GM12878 (cell line): ENCODE measurements at places on chromosomes 5 and 9.

- no peak for DNase-seq
Measured at GRCh38 chr5:108541836-108542235, 159.9 kb upstream of the FBXL17 start.

- DNase-seq, result no peak
Measured at GRCh38 chr9:17587113-17587512, 8.2 kb downstream of the SH3GL2 start.

GRCh38 chr5:155834271-155834975 is 492.5 kb upstream of the SGCD start:
- DNase-seq, result no peak

- no peak for DNase-seq
Measured at GRCh38 chr5:63803165-63803564, 159.1 kb downstream of the HTR1A start.

GRCh38 chr5:132225165-132226032 is 2.3 kb downstream of the P4HA2 start:
- no peak for DNase-seq

DNA sequence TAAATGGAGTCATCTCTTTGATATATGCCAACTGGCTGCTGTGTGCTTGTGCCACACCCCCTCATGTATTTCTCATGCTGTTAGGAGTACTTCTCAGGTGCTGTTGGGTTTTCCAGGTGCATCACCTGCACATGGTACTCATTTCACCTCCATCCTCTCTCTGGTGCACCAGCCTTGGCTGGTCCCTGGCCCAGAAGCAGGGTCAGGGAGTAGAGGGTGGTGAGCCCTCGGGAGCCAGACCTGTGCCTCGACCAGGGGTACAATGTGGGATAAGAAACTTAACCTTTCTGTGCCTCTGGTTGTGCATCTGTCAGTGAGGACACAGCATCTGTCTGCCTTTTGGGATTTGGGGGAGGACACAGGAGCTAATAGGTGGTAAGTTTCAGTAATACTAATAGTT is 38.5 kb downstream of the SECISBP2 start:
- DNase-seq, result no peak

DNA sequence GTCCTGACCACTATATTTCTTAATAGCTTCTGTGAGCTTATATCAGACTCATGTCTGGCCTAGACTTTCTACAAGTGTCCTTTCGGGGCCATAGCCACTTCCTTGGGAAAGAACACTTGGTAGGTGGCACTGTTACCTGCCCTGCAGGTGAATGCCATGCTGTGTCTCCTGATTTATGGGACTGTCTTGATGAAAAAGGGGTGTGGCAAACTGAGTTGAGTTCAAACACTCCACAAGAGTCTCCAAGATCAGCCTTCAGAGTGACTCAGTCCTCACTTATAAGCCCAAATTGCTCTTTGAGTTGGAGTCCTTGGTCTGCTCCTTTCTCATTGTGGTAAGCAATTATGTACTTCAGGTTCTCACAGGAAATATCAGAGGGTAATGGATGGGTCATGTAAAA is 9.9 kb upstream of the ANKHD1 start:
- no peak for DNase-seq

DNA sequence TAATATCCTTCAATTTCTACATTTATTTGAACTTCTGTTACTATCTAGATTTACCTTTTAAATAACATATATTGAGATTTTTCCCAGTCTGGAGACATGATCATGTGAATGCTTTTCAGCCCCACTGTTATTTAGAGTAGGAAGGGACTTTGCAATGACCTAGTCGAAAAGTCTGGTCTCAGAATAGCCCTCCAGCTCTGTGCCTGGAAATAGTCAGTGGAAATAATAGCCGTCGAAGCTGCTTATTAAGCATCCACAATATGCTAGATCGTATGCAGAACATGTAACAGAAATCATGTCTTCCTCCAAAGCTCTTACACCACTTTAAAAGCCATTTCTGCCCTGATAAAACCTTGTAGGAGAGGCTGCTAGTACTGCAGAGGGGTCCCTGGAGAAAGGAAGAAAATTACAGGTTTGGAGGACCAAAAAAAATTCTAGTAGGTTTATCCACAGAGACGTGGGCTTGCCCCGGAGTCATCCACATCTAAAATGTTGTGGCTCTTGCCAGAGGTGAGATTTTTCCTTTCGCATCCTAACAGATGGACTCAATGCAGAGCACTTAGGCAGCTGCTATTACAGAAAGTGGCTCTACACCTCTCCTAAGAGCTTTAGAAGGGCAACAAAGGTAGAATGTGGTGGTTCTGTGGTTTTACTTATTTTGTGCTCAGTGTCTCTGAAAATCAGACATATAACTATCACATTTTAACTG is 2.5 kb upstream of the FGF1 start:
- DNase-seq, result no peak

DNA sequence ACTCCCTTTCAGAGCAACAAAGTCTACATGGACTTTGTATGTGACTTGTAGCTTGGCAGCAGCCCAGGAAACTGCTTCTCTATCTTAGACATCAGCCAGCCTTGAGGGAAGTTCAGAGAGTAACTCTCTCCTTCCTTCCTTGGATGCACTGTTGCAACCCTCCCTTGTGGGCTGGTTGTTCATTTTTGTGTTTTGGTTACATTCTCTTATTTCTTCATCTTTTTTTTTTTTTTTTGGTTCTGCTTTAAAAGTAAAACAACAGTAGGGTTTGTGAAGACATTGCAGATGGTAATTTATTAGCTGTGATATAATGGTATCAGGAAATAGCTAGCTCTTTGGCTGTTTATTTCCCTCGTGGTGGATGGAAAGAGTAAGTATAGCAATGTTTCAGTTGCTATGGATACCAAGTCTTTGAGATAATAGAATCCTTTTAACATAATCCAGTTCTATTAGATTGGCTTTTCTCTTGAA is 97.9 kb upstream of the MAMDC2 start:
- DNase-seq, result no peak

DNA sequence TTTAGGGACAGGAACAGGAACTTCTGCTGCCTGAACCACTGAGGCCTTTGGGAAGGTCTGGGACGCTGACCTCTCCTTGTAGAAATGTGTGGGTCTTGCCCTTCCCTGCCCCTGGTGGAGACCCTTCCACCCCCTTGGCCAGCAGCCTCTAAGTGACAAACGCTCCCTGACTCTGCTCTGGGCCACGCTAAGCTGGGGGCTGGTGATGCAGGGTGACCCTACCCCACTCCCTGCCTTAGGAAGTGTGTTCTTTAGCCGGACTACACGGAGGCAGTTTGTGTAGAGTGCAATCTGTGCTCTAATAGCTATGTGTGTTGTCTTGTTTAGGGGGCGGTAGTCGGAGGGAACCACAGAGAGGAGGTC is 123.0 kb downstream of the COL23A1 start:
- DNase-seq, result no peak

DNA sequence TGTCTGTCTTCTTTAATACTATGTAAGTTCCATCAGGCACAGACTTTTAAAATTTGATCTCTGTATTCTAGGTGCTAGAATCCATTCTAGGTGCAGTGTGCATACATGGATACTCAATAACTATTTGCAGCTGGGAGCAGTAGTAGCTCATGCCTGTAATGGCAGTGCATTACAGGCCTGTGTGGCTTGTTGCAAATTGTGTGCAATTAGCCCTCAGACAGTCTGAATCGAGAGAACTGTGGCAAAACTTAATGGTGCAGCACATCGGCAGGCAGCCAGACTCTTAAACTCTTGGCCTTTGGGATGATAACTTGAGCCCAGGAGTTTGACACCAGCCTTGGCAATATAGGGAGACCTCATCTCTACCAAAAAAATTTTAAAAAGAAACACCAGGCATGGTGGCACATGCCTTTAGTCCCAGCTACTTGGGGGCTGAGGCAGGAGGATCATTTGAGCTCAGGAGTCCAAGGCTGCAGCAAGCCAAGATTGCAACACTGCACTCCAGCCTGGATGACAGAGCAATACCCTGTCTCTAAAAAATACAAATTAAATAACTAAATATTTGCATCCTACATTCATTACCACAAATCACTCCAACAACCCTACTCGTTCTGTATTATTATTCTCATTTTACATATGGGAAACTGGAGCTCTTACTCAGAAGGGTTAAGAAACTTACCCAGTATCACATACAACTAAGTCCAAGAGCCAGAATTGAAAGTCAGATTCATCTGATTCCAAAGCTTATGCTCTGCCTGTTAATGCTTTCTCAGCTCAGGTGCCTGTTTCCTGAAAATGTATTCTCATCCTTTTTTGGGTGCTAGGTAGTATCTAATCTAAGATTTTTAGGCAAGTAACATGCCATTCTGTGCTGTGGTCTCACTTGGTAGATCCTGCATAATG is 30.1 kb downstream of the PRKACG start:
- no peak for DNase-seq

DNA sequence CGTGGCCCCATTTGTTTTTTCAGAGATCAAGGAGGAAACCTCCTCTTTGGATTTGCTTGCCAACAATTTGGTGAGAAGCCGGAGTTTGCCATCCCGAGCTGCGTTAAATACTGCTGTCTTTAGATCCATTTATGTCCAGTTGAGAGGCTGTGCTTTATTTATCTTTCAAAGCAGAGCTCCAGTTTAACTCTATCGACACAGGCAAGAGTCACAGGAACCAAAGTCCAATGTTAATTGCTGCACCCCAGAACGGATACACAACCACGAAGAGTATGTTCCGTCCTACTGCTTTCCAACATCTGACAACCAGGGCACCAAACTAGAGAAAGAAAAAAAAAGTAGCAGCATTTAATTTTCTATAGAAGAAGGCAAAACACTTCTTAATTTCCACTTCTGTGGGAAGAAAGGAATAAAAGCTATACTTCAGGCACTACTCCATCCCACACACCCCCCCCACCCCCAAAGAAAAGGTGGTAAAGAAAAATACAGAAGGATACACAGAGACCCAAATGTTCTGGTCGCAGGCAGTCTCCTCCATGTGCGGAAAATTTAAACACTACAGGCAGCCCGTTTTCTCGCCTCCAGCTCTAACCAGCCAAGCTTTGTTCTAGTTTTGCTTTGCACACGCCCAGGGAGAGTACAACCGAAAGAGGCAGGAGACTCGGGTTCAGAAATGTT is 1.1 kb downstream of the FEM1C start:
- DNase-seq, result no peak

DNA sequence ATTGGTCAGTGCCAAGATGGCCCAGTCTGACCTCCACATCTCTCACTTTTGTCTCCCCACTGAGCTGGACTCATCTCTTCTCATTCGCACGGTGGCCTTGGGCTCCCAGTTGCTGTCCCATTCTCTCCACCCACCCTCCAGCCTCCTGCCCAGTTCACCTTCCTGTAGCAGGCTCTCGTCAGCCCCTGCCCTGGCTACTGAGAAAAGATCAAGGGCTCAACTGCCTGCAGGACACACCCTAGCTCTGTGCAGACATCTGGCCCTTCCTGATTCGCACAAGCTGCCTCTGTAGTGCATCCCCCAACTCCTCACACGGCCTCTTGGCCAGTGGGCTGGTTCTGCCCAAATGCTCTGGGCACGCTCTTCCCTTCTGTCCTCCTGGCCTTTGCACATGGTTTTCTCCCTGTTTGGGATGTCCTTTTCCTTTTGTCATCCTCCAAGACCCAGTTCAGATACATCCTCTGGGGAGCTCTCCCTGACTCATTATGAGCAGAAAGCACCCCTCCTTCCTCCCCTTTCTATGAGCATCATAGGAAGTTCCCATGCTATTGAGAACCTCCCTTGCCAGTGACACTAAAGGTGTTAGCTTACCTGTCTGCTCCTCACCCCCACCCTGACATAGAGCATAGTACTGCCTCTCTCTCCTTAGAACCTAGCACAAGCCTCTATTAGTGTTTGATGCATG is 78.5 kb upstream of the TGFBR1 start:
- no peak for DNase-seq

- DNase-seq, result no peak
Measured at GRCh38 chr5:1445313-1445688, at the start of gene SLC6A3. SLC6A3 (minus strand) TSS chr5:1445440; CDS start chr5:1443197, 2,243 bp downstream.

DNA sequence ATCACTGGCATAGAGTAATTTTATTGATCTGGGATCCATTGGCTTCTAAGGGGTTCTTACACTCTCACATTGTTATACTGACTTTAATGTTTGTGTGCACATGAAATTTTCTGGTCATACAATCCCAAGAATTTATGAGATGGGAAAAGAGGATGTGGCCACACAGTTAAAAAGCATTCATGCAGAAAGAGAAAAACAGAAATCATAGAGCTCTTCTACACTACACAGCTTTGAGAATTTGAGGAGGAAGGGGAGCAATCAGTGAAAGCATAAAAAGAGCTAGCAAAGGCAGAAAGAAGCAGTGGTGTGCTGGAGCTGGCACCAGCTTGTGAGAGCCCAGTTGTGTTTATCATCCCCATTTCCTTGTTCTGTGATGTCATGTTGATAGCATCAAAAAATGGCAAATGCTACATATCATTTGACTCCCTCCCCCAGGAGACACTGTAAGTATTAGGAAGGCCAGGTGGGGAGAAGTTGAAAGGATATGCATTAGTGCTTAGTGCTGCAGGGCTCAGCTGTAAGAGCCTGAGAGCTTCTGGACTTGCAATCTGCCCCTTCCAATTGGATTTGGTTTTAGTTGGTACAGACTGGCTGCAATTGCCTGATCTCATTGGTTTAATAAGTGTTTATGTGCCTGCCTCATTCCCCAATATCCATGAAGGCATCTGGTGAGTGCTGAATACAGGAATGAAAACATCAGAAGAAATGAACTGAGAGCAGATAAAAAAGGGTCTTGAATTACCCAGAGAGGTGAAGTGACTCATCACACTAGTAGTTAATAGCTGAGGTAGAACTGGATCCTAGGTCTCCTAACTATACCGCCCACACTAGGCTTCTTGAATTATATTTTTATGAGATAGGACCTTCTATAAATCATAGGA is 30.9 kb downstream of the RHOBTB3 start:
- DNase-seq, result no peak

GRCh38 chr9:130482463-130482862 is 37.7 kb downstream of the ASS1 start:
- no peak for DNase-seq

DNA sequence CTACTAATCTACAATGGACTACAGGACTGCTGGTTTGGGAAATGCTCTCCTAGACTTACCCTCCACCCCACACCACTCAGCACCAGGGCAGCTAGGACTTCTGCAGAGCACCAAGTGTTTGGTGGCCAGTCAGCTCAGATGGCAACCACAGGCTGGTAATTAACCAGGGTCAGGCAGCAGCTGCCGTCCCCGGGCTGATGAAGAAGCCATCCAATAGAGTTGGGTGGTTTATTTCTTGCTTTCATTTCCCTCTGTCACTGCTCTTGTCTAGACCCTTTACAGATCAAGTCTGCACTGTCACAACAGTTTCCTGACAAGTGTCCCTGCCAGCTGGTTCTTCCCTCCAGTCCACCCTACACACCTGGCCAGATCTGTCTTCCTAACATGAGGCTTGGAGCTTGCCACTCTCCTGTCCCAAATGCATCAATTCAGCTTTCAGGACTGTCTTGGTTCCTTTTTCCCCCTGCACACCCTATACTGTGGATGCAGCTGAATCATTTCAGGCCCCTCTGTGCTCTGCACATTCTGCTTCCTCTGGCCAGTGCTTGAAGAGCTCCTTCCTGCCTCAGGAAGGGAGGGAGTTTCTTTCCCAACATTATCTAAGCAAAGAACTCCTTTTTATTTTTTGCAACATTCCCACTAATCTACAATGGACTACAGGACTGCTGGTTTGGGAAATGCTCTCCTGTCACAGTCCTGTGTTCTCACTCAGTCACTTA is 30.2 kb upstream of the HSPA9 start:
- peak; percentile 38 for DNase-seq

GRCh38 chr5:117539692-117540091 is 965.1 kb upstream of the SEMA6A start:
- DNase-seq, result no peak

GRCh38 chr9:121404906-121405305 is 34.9 kb upstream of the STOM start:
- no peak for DNase-seq
